ENCODE measurements at places on chromosomes 1 and 21.
A peak's percentile ranks its signal among the peaks of the same experiment; 100 is the strongest.

GRCh38 chr1:98126740-98127139 lies 205.9 kb upstream of the DPYD start:
- DNase-seq: no peak

GRCh38 chr1:116152577-116152943 lies 41.4 kb downstream of the MAB21L3 start:
- DNase-seq: no peak

- DNase-seq: no peak
These were observed 59.3 kb upstream of the ABCG1 start for GRCh38 chr21:42159560-42160110.

- DNase-seq: no peak
These were observed 347.4 kb downstream of the PDE4B start for GRCh38 chr1:66140072-66140471.

DNA sequence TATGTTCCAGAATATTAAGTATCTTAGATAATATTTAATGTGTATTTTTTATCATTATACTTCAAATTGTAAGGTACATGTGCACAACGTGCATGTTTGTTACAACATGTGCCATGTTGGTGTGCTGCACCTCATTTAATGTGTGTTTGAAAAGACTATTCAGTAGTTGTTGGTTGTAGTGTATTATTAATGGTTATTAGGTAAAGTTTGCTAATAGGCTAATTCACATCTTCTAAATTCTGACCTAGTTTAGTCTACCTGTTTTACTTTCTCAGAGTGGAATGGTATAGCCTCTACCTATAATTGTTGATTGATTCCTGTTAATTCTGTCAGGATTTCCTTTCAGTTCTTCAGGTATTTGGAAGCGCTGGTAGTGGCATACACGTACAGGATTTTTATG lies 153.0 kb downstream of the NCAM2 start:
- no peak for DNase-seq

- DNase-seq: no peak
These were observed 38.5 kb upstream of the C1orf105 start for GRCh38 chr1:172381946-172382345.

DNA sequence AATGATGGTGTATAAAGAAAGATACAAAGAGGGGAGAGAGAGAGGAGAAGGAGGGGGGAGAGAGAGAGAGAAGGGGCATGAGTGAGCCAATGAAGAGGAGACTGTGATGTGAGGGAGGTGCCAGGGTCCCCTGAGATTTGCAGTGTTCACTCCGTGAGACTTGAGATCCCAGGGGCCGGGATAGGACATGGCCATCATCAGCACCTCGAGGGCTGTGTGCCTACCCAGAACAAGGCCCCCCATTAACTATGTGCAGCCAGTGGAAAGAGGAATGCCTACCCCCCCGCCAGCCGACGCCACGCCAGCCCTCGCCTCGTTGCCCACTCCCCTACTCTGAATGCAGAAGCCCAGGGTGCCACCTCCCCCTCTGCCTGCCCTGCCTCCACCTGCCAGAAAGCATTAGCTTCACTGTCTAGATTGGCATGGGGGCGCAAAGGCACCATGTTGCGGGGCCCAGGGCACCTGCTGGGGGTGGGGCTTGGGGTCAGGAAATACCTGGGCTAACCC lies 14.8 kb downstream of the LGR6 start:
- no peak for DNase-seq

DNA sequence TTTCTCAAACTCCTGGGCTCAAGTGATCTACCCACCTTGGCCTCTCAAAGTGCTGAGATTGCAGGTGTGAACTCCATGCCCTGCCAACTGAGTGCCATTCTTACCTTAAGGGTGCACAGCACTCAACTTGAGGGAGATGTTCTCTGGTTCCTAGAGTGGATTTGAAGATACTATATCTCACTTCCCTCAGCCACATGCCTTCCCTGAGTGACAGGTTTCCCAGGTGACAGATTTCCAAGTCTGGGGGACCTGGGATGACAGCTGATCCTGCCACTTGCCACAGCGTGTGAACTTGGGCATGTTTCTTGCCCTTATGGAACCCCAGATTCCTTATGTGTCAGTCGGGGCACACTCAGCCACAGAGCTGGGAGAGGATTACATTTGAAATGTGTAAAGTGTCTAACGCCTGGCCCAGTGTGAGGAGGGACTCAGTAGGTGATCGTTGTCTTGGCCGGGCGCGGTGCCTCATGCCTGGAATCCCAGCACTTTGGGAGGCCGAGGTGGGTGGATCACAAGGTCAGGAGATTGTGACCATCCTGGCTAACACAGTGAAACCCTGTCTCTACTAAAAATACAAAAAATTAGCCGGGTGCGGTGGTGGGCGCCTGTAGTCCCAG lies 29.6 kb upstream of the BTG2 start:
- no peak for DNase-seq

GRCh38 chr1:33220676-33221384 lies 35.5 kb upstream of the ZNF362 start:
- DNase-seq: no peak

DNA sequence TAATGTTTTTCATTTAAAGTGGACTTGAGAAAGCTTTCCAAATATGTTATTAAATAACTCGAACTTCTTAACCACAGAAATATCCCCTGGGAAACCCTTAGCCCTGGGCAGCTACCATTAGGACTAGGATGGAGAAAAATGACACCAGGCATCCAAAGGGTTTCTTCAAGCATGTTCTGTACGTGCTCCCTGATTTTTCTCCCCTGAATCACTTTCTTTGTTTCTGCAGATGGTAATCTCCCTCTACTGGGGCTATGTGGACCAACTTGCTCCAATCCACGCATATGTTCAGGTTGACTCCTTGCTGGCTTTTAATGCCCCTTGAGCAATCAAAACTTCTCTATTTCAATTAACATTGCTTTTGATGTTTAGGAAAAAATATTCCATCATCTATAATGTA lies 312.7 kb upstream of the C1orf87 start:
- DNase-seq: no peak

DNA sequence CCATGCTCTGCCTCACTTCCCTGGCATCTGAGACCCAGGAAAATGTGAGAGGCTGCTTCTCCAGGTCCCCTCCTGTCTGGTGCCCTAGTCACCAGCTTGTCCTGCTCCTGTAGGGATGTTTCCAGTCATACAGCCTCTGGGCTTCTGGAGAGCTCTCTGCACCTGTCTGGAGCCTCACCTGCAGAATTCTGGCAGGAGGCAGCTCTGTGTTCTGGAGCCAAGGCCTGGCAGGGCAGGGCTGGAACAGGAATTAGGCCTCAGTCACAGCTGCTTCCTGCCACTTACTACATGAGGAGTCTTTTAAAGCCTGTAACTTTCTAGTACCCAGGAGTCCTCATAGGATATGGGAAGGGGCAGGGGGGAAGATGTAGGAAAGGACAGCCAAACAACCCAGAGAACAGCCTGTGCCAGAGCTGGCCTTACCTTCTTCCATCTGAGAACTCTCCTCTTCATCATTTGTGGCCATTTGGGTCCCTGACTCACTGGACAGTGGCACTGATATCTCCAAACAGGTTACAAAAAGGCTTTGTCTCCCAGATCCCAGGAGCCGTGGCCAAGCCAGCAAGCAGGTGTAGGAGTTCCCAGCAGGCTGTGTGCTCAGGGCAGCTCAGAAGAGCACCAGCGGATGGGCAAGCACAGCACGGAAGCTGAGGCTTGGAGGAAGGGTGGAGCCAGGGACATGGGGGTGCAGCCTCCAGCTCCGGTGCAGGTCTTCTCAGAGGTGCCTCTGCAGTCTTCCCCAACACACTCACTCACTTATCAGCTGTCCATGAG lies 31.4 kb upstream of the ARTN start:
- DNase-seq: no peak

GRCh38 chr1:38114241-38115026 lies 67.8 kb upstream of the POU3F1 start:
- no peak for DNase-seq

- no peak for DNase-seq
These were observed 457.8 kb upstream of the DAB1 start for GRCh38 chr1:57881639-57882038.

DNA sequence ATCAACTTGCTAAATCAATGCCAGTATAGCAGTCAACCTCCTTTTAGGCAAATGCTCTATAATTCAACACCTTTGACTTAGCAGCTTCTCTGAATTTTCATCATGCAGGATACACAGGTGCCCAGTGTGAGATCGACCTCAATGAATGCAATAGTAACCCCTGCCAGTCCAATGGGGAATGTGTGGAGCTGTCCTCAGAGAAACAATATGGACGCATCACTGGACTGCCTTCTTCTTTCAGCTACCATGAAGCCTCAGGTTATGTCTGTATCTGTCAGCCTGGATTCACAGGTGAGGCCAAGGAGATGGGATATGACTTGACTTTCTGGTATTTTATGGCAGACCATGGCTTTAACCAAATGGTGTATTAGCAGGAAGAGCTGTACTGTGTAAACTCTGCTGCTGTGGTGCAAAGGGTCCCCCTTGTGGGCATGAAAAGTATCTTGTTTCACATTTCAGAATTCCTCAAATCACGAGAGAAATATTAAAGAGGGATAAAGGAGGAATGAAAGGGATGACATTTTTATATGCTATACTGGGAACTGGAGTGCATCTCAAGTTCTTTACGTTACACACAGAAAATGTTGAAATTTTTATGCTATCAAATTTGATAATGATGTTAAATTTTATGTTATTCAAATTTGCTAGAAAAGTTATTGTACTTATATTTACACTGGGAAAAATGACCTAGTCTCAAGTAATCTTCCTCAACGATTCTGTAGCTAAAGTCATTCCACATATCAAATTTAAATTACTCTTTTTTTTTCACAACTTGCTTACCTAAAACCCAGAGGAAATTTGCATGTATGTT lies 88.9 kb downstream of the CRB1 start:
- peak; percentile 15 for DNase-seq

- no peak for DNase-seq
These were observed 710 bp downstream of the GLRX2 start for GRCh38 chr1:193104502-193104906.

- DNase-seq: no peak
These were observed 6.0 kb downstream of the TXNIP start for GRCh38 chr1:145990249-145990855.

GRCh38 chr1:84780000-84780716 lies 89.9 kb upstream of the SSX2IP start:
- no peak for DNase-seq

- DNase-seq: no peak
These were observed 25.9 kb downstream of the DYRK1A start for GRCh38 chr21:37392441-37392840.

- no peak for DNase-seq
These were observed 28.1 kb downstream of the KRTAP10-1 start for GRCh38 chr21:44511938-44512275.

DNA sequence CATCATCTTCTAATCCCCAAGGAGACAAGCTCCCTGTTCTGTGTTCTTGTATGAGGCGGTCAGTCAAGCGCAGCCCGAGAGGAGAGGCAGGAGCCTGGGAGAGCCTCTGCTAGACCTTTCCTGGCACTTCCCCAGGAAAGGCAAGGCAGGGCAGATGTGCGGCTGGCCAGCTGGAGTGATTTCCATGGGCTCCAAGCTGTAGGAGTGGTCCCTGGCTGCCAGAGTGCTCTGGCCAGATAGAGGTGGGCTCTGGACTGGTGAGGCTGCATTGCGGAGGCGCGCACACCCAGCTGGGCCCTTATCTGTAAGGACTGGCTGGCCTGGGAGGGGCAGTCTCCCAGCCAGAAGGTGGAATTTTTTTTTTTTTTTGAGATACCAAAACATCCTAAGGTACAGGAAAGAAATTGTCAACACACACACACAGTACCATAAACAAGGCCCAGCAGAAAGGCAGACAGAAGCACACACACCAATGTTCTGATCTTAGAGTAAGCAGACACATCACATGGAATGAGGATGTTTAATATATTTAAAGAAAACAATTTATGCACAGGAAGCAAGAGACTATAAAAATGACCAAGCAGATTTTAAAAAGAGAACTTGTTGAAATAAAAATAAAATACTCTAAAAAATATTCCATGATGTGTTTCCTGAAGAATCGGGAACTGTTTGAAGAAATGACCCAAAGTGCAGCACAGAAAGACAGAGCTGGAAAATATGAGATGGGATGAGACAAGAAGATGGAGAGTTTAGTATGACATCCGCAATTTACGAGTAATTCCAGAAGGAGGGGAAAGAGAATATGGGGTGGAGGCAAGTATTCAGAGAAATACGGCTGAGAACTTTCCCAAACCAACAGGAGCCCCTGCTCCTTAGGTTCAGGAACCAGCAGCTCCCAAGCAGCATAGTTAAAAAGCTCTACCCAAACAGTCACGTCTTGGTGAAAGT lies 13.4 kb downstream of the IBA57 start:
- DNase-seq: no peak

GRCh38 chr1:109573785-109574184 lies 25.4 kb downstream of the GNAI3 start:
- no peak for DNase-seq

GRCh38 chr1:242634732-242635131 lies 110.2 kb upstream of the PLD5 start:
- no peak for DNase-seq

GRCh38 chr21:30463713-30464112 lies 16.5 kb downstream of the KRTAP19-1 start:
- no peak for DNase-seq

GRCh38 chr1:109091839-109092193 lies 1.3 kb downstream of the TMEM167B start:
- DNase-seq: no peak

GRCh38 chr21:39397646-39398385 lies 47.8 kb downstream of the LCA5L start:
- DNase-seq: no peak

- no peak for DNase-seq
These were observed 20.9 kb downstream of the SZT2 start for GRCh38 chr1:43410571-43410970.
